Right cardiac atrium (tissue), 5 donors: ENCODE measurements at places on chromosomes 4 and X. TPM values are rescaled to one million over a fixed set of nuclear protein-coding genes. Genes with fewer than 3 reads are reported as not detected.

- DNase-seq = no peak
These were observed 36.1 kb upstream of the HERC5 start for GRCh38 chr4:88420844-88421243.

GRCh38 chrX:93229036-93229435 is 444.3 kb downstream of the NAP1L3 start:
- no peak for DNase-seq

- no peak for DNase-seq
These were observed 71.8 kb downstream of the SUPT20HL2 start for GRCh38 chrX:24241822-24242648.

Gene REELD1
- not detected for total RNA-seq

Gene REPS2
- total RNA-seq = 8.9 TPM
